Activated CD8-positive, alpha-beta memory T cell treated with anti-CD3 and anti-CD28 coated beads for 48 hours (primary cell): ENCODE measurements at places on chromosomes 12 and 14.

DNA sequence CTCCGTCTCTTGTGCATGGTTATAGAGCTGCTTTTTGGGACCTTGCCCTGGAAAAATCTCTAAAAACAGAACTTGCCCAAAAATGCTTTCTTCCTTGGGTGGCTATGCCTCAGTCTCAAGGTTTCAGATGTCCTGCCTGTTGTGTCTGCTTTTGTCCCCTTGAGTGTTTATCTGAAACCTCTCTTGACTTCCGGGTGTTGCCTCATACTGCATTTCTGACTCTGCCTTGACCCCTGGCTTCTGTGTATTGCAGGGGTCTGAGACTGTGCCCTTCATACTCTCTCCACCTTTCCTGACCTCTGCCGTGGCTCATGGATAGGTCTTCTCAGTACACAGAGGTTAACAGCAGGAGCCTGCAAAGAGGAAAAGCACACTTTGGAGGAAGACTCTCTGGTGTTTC is 124.8 kb upstream of the NTF3 start:
- DNase-seq = no peak

GRCh38 chr14:64502456-64502855 is 1.2 kb downstream of the ZBTB25 start:
- no peak for DNase-seq

DNA sequence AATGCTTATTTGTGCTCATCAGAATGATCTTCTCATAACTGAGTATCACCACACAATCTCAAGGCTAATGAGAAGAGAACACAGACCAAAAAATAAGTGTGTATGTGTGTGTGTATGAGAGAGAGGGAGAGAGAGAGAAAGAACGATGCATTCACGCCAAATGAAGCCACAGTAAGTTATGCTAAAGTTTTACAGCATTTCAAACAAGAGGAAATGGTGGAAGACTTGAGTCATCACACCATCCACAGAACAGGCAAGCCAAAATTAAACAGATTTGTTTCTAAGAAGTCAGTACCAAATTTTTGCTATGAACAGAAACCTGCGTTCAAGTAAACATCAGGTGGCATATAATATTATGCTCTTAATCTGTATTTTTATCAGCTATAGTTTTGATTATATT is 141.2 kb downstream of the MED13L start:
- no peak for DNase-seq

DNA sequence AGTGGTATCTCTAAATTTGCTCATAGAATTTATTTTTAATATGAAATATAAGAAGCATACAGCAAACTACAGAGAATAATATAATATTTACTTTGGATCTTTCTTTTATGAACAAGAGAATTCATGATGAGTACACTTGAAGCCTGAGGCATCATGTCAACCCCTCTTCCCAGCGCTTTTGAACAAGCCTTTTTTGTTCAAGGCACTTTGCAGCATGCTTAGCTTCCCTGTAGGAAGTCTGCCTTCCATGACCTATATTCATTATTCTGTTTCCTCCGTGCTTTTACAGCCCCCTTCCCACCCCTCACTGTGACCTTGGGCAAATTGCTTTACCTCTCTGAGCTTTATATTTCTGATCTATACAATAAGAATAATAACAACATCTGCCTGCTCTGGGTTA is 41.6 kb downstream of the SCN8A start:
- DNase-seq = no peak

GRCh38 chr14:104706733-104707607 is 17.1 kb upstream of the ADSS1 start:
- DNase-seq = no peak

DNA sequence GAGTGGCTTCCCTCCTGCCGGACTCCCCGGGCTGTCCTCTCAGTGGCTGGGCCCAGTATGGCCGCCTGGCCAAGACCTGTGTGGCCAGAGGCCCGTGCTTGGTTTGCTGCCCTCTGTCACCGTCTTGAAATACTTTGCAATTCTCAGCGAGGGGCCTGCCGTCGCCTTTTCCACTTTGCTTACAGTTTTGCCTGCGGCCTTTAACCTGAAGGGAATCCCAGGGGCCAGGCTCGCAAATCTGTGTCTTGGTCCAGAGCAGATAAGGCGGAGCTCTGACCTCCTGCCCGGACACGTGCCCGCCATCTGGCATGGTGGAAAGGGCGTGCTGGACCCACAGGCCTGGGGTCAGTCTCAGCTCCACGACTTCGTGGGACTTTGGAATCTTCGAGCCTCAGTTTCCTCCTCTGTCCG is 10.9 kb upstream of the AMN start:
- no peak for DNase-seq

DNA sequence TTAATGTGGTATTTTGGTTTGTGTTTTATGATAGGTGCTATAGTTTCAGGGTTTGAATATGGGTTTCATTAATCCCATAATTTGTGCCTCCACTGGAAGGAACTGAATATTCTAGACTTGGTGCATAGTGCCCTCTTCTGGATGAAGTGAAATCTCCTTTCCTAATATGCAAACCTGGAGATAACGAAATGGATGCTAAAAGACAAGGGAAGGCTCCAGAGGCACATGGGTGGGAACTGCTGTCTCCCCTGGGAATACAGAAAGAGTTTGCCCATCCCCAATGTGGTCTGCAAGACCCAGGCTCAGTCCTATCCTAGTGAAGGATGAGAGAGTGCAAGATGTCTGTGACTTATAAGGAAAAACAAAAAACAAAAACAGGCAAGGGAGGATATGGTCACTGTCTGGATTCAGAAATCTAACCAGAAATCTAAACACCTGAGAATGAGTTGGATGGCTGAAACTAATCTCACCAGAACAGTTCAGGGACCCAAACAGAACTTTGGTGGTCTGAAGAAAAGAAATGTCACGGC is 142.3 kb upstream of the TMPO start:
- DNase-seq = no peak

- DNase-seq = no peak
Observed at GRCh38 chr12:84348582-84348981, 564.0 kb downstream of the SLC6A15 start.

GRCh38 chr14:43503508-43503907 is 1003.6 kb downstream of the FSCB start:
- DNase-seq = no peak

GRCh38 chr12:106332536-106332935 is 25.0 kb upstream of the POLR3B start:
- DNase-seq = no peak

DNA sequence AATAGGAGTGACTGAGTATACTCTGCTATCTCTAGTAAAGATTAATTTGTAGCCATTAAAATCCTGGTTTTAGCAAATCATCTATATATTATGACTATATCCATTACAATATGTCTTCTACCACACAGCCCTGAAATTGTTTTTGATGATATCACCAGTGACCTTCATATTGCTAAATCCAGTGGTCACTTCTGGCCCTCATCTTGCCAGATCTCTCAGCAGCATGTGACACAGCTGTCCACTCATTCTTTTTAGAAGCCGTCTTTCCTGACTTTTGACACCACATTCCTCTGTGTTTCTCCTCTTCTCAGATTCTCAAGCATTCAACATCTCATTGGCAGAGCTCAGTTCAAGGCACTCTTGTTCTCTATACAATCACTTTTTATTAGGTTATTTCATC is 54.9 kb downstream of the CPNE8 start:
- DNase-seq = no peak

DNA sequence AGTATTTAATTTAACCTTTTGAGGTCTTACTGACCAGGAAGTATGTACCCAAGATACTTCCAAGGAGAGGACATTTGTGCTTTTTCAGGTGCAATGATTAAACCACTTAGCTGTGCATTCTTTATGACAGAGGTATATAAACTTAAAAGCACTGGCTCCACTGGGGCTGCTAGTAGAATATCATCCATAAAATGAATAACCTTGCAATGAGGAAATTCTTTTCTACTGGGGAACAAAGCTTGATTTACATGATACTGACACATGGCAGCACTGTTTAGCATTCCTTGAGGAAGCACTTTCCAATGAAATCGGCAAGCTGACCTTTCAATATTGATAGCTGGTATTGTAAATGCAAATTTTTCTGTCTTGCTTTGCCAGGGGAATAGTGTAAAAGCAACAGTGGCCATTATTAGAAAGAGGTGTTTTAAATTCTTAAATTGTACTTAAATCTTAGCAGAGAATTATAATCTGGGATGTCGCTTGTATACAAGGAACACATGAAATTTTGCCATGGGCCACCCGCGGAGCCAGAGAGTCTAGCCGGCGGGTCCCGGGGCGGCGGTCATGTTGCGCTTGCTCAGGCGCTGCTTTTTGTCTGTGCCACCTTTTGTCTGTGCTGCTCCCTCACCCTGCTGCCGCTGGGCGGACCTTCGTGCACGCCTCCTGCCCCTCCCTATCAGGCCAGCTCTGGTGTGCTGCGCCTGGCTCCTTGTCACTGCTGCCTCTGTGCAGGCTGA is 20.9 kb upstream of the BLTP3B start:
- peak; percentile 29 for DNase-seq

DNA sequence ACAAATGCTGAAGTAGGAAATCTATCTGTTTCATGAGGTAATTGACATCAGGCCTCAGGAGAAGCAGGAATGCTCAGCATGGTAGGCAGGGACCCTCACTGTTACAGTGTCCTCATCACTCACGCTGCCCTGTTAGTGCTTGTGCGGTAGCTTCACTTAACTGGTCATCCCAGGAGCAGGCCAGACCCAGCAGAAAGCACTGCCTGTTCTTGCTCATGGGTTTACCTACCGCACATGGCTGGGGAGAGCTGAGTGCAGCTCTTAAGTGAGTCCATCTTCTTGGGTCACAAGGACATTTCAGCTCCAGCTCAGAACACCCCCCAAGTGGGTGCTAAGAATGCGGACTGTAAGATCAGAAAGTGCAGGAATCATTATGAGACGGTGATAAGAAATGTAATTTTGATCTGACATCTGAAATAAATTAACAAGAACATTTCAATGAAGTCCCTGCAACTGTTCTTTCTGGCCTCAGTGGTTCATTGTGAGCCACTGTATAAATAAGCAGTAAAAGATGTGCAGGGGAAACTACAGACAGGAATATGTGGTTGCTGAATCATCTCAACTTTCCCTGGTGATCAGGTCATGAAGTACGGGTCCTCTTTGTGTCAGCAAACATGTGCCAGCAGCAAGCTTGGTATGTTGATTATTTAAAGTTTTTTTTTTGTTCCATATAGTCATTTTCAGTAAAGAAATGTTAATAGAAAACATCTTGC is 757.7 kb upstream of the TMEM132C start:
- DNase-seq = no peak

- no peak for DNase-seq
Observed at GRCh38 chr14:94123296-94123695, 6.1 kb downstream of the IFI27L2 start.

GRCh38 chr12:79373896-79374499 is 316.8 kb downstream of the PAWR start:
- DNase-seq = no peak

DNA sequence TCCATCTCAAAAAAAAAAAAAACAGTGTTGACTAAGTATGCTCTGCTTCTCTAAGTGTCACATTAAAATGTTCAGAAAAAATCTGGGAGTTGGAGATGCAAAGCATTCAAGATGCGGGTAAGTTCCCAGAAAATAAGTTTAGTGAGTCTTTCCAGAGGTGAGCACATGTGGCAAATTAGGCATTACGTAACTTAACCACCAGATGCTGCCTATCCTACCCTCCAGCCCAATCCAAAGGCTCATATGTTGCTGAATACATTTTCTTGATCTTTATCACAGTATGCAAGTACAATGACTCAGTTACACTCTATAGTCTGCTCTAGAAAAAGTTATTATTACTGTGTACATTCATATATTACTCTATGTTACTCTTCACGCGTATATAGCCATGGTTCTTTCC is 3.6 kb downstream of the SLC2A14 start:
- DNase-seq = no peak

GRCh38 chr12:114904254-114905003 is 220.5 kb upstream of the TBX3 start:
- DNase-seq = no peak

DNA sequence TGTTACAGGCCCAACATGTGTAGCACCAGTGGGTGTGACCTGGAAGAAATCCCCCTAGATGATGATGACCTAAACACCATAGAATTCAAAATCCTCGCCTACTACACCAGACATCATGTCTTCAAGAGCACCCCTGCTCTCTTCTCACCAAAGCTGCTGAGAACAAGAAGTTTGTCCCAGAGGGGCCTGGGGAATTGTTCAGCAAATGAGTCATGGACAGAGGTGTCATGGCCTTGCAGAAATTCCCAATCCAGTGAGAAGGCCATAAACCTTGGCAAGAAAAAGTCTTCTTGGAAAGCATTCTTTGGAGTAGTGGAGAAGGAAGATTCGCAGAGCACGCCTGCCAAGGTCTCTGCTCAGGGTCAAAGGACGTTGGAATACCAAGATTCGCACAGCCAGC is 8.6 kb downstream of the BCL2L14 start:
- DNase-seq = no peak

DNA sequence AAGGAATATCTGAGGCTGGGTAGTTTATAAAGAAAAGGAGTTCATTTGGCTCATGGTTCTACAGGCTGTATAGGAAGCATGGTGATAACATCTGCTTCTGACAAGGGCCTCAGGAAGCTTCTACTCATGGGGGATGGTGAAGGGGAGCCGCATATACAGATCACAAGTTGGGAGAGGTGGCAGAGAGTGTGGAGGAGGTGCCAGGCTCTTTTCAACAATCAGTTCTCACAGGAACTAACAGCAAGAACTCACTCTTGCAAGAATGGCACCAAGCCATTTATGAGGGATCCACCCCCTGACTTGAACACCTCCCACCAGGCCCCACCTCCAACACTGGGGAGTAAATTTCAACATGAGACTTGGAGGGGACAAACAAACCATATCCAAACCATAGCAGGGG is 3.5 kb upstream of the TSPAN11 start:
- DNase-seq = no peak

DNA sequence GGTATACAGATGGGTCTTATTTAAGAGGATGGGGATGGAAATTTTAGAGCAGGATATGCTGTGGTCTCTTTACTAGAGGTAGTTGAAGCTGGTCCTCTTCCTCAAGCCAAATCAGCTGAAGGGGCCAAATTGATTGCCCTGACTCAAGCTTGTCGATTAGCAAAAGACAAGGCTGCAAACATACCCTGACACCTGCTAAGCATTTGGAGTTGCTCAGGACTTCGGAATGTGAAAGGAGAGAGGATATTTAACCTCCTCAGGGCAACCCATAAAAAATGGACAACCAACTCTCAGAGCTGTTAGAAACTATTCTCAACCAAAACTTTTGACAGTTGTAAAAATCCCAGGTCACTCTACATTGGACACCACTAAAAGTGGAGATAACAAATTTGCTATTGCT is 15.6 kb downstream of the PTGDR start:
- DNase-seq = no peak

GRCh38 chr14:95527387-95528002 is 7.4 kb upstream of the GLRX5 start:
- no peak for DNase-seq

- DNase-seq = no peak
Observed at GRCh38 chr12:128853600-128854197, 421 bp downstream of the GLT1D1 start.

GRCh38 chr12:32541754-32542374 is 137.2 kb upstream of the DNM1L start:
- no peak for DNase-seq
